Hepatocyte (in vitro differentiated cells): ENCODE measurements at places on chromosomes 2 and 18. TPM values are rescaled to one million over a fixed set of nuclear protein-coding genes. Genes with fewer than 3 reads are reported as not detected.

The ARHGAP25 gene
- polyA plus RNA-seq = 0.12 and 0.21 TPM in 2 replicates

The CENPA gene
- 5.5 and 5.6 TPM in 2 replicates for polyA plus RNA-seq

The STPG4 gene
- polyA plus RNA-seq = 0.19 TPM in 1 of 2 replicates, not detected in the other

The HNMT gene
- 16.4 and 23.4 TPM in 2 replicates for polyA plus RNA-seq

- no peak overlapping the region for H3K4me3 ChIP-seq
- no peaks in the 10 kb centered on the region for H3K4me1 ChIP-seq
- no peaks in the 10 kb centered on the region for H3K36me3 ChIP-seq
- no peak overlapping the region for H3K27ac ChIP-seq
- DNase-seq = no peak
Observed at GRCh38 chr2:53994818-53995808, 24.3 kb upstream of the PSME4 start.

DNA sequence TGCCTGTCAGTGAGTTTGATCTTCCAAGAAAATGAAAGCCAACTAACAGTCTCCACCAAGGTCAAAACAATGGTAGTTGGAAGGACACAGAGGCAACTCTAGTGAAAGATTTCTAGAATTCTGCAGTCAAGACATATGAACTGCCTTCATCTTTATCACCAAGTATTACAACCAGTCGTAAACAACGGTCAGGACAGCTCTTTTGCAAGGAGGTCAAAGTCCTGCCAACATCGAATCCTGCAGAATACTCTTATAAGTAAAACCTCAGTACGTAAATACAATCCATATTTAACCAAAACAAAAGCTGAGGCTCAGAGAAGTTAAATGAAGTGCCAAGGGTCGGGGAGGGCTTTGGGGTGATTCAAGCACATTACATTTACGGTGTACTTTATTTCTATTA, 3.1 kb downstream of the FEZ2 start:
- no peaks in the 10 kb centered on the region for H3K27me3 ChIP-seq
- H3K27ac ChIP-seq = peak overlapping the region; percentile 14
- H3K4me1 ChIP-seq = peaks cover 14% of the 10 kb centered on the region
- H3K4me3 ChIP-seq = no peak overlapping the region
- H3K36me3 ChIP-seq = no peaks in the 10 kb centered on the region

DNA sequence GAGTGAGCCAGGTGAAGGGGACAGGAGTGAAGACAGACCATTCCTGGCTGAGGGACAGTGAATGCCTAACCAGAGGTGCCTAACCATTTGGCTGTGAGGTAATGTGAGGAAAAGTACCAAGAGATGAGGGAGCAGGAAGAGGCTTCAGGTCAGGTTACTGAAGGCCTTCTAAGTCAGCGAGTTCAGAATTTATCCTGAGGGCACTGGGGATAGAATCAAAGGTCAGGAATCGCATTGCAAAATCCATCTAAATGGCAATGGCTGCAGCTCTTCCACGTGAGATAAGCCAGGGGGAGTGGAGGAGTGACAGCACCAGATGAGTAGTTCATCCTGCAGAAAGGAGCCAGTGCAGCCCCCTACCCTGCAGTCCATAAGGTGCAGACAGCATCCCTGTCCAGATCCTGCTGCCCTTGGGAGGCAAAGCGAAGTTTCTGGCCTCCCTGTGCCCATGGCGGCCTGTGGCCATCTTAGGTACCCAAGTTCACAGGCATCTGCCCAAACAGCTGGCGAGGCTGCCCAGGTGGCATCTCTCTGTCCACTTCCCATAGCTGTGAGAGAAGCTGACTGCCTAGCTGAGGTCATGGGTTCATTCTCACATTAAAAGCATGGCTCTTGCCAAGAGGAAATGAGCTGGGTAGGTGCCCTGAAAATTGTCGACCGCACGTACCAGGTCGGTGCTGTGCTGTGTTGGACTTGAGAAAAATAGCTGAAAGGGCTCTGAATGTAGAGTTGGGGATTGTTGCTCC, 49.5 kb downstream of the CYP27C1 start:
- no peaks in the 10 kb centered on the region for H3K36me3 ChIP-seq
- no peak for DNase-seq
- H3K27me3 ChIP-seq = no peaks in the 10 kb centered on the region
- no peak overlapping the region for H3K27ac ChIP-seq

- DNase-seq = peak; percentile 56
- H3K27me3 ChIP-seq = no peaks in the 10 kb centered on the region
- H3K4me1 ChIP-seq = no peaks in the 10 kb centered on the region
- no peak overlapping the region for H3K4me3 ChIP-seq
- H3K27ac ChIP-seq = no peak overlapping the region
Observed at GRCh38 chr2:193963472-193964119, 1693.4 kb upstream of the SLC39A10 start.

GRCh38 chr18:3649135-3649632, 199.2 kb downstream of the TGIF1 start:
- H3K27ac ChIP-seq = no peak overlapping the region
- H3K4me1 ChIP-seq = peaks cover 16% of the 10 kb centered on the region
- DNase-seq = no peak
- H3K4me3 ChIP-seq = no peak overlapping the region
- no peaks in the 10 kb centered on the region for H3K36me3 ChIP-seq
- no peaks in the 10 kb centered on the region for H3K27me3 ChIP-seq

DNA sequence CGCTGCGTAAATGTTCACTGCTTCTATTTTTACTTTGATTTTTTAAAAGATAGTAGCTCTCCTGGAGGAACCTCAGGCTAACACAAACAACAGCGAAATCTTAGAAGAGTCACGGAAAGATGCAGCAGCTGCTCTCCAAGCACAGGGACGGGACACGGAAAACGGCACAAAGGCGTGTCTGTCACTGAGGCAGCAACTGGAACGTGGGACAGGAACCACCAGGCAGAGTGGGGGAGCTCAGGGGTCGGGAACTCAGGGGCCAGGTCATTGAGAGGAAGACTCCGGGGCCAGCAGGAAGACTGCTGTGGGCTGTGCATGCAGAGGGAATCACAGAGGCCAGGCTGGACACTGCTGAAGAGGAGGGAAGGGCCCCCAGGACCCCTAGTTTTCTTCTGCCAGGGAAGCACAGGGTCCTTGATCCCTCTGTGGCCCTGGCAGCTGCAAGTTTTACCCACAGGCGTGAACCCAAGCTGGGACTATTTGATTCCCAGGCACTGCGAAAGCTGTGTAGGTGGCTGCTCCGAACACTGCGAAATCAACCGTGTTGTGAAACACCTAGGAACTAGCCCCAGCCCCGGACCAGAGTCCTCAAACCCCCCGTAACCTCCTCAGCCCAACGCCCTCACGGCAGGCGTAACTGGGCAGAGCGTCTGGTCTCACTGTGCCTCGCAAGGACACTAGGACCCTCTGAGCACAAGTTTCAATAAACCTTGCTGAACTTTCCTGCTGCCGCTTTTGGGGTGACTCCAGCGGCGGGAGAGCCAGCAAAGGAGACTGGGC, 263.0 kb downstream of the EIPR1 start:
- no peaks in the 10 kb centered on the region for H3K27me3 ChIP-seq
- no peak for DNase-seq
- no peaks in the 10 kb centered on the region for H3K4me1 ChIP-seq
- H3K4me3 ChIP-seq = no peak overlapping the region
- no peak overlapping the region for H3K27ac ChIP-seq

DNA sequence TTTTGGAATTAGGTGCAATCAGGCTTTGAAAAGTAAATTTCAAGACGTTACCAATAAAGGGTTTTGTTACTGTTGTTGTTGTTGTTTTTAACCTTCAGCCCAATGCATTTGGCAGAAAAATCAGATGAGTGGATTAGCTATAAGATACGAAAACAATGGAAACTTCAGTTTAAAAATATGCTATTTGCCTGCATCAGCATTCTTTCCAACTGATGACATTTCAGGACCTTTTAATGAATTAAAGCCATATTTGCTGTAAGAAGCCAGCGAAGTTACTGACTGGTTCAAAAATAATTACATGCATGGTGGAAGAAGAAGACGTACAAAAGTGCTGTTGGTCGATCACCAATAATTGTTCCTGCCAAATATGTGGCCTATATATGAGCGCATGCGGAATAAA, 639.3 kb upstream of the SOX11 start:
- H3K27me3 ChIP-seq = no peaks in the 10 kb centered on the region
- no peak overlapping the region for H3K27ac ChIP-seq
- H3K4me1 ChIP-seq = no peaks in the 10 kb centered on the region
- no peak for DNase-seq
- H3K36me3 ChIP-seq = no peaks in the 10 kb centered on the region

DNA sequence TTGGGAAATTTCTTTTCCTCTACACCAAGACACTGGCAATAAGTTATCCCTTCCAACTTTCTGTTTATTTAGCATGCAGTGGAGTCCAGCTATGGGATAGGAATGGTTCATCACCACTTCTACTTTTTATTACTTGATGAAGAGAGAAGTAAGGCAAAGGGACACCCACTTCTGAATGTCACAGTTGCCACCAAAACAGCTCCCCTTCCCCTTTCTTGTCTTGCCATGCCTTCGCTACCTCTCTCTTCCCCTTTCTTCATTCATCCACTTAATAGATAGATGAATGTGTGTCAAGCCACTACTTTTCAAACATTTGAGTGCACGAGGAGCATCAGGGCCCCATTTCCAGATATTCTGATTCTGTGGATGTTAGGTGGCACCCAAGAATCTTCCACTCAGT, 59.6 kb downstream of the KCTD18 start:
- H3K36me3 ChIP-seq = no peaks in the 10 kb centered on the region
- no peak for DNase-seq
- H3K27me3 ChIP-seq = no peaks in the 10 kb centered on the region
- no peak overlapping the region for H3K4me3 ChIP-seq
- H3K4me1 ChIP-seq = no peaks in the 10 kb centered on the region

DNA sequence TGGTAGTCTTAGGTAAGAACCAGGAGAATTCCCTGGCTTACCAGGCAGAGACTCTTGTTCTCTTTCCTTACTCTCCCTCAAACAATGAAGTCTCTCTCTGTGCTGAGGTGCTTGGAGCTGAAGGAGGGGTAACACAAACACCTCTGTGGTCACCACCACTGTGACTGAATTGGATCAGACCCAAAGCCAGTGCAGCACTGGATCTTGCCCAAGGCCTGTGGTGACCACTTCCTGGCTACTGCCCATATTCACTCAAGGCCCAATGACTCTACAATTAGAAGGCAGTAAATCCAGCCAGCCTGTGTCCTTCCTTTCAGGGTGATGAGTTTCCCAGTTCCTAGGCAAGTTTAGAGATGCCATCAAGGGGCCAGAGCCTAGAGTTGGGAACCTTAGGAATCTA, 706.8 kb downstream of the SLC4A3 start:
- H3K4me3 ChIP-seq = no peak overlapping the region
- no peaks in the 10 kb centered on the region for H3K36me3 ChIP-seq
- no peak for DNase-seq
- no peaks in the 10 kb centered on the region for H3K27me3 ChIP-seq
- no peak overlapping the region for H3K27ac ChIP-seq

- no peak for DNase-seq
- H3K4me1 ChIP-seq = no peaks in the 10 kb centered on the region
- no peaks in the 10 kb centered on the region for H3K36me3 ChIP-seq
Observed at GRCh38 chr2:70934981-70935380, 719 bp upstream of the ATP6V1B1 start.

- no peak overlapping the region for H3K4me3 ChIP-seq
- no peaks in the 10 kb centered on the region for H3K27me3 ChIP-seq
- no peak for DNase-seq
Observed at GRCh38 chr2:75595541-75596395, 35.0 kb upstream of the EVA1A start.

DNA sequence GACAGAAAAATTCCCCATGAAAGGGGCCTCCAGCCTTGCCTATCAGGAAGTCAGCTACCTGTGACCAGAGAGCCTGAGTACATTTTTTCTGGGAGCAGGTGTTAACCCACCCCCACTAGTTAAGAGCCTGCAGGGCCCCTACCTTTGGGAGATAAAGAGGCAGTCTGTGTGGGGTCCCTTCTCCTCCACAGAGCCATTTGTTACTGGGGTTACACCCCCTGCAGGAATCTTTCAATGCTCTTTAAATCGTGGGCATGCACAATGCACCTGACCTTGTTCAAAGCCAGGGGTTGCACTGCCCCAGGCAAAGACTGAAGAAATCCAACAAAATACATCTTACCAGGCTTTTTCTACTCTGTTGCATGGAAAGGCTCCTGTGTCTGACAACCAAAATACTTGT, 15.7 kb upstream of the LYPD6 start:
- no peaks in the 10 kb centered on the region for H3K4me1 ChIP-seq
- H3K4me3 ChIP-seq = no peak overlapping the region
- no peak for DNase-seq
- no peaks in the 10 kb centered on the region for H3K36me3 ChIP-seq
- no peak overlapping the region for H3K27ac ChIP-seq
- H3K27me3 ChIP-seq = no peaks in the 10 kb centered on the region

DNA sequence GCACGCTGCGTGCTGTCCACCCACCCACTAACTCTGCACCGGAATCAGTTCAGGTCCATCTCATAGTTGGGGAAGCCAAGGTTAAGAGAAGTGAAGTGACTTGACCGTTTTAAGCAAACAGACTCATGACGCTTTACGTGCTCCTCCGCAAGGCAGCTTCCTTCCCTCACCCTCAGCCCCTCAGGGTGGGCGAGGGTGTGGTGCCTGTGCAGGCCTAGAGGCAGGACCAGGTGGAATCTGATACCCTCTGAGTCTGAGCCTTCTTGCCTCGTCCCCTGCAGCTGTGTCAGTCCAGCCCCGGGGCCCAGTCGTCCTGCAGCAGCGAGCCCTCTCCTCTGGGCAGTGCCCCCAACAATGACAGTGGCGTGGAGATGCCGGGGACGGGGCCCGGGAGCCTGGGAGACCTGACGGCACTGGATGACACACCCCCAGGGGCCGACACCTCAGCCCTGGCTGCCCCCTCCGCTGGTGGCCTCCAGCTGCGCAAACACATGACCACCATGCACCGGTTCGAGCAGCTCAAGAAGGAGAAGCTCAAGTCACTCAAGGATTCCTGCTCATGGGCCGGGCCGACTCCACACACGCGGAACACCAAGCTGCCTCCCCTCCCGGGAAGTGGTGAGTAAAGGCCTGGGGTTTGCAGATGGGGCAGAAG, 250.5 kb downstream of the GLI2 start:
- no peak overlapping the region for H3K4me3 ChIP-seq
- peaks cover 2% of the 10 kb centered on the region for H3K27me3 ChIP-seq
- no peaks in the 10 kb centered on the region for H3K4me1 ChIP-seq
- H3K27ac ChIP-seq = no peak overlapping the region

GRCh38 chr2:189879716-189880081, 95.4 kb downstream of the PMS1 start:
- no peak for DNase-seq
- no peak overlapping the region for H3K4me3 ChIP-seq
- H3K36me3 ChIP-seq = no peaks in the 10 kb centered on the region
- no peaks in the 10 kb centered on the region for H3K27me3 ChIP-seq
- no peaks in the 10 kb centered on the region for H3K4me1 ChIP-seq

DNA sequence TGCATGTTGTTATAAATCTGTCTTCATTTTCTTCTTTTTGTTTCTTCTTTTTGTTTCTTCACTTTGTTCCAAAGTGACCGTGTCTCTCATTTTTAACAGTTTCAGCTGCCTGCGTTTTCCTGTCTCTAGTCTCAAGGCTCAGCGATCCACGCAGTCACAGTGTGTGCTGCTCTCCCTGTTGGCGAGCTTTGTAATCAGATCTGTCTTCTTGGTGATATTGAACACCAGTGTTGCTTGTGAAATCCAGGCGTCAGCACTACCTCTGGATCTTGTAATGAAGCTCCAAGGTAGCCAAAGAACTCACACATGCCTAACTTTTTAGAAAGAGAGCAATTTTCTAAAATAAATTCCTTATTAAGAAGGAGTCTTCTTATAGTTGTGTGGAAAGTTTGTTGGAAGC, 13.2 kb downstream of the SNTG2 start:
- no peaks in the 10 kb centered on the region for H3K27me3 ChIP-seq
- H3K4me3 ChIP-seq = no peak overlapping the region
- H3K36me3 ChIP-seq = no peaks in the 10 kb centered on the region
- H3K4me1 ChIP-seq = no peaks in the 10 kb centered on the region

GRCh38 chr2:195317550-195317949, 339.5 kb upstream of the SLC39A10 start:
- H3K27ac ChIP-seq = no peak overlapping the region
- DNase-seq = no peak
- peaks cover 15% of the 10 kb centered on the region for H3K4me1 ChIP-seq
- H3K4me3 ChIP-seq = no peak overlapping the region
- no peaks in the 10 kb centered on the region for H3K27me3 ChIP-seq
